Amniotic stem cell (primary cell): ENCODE measurements at places on chromosomes 1 and 21.

- DNase-seq = no peak
These were observed 27.5 kb downstream of the DMBX1 start for GRCh38 chr1:46517010-46517600.

DNA sequence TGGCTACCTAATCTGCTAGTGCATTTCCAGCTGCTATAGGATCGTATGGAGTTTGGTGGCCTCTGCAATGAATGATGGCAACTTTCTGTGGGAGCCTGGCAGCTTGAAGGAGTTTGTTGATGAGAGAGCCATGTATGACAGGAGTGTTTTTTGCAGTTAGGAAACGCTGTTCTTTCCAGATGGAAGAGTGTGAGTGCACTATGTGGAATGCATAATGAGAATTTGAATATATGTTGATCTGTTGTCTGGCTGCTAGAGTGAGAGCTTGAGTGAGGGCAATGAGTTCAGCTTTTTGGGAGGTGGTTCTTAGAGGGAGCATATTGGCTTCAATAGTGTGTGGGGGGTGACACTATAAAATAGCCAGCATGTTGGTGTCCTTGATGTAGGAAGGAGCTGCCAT, 51.0 kb upstream of the APOBEC4 start:
- no peak for DNase-seq

- DNase-seq = no peak
These were observed at the start of gene CHRNB2 for GRCh38 chr1:154567386-154568156. Gene CHRNB2 (plus strand): TSS chr1:154567778. CDS start chr1:154568045, 267 bp downstream.

- DNase-seq = no peak
These were observed 102.0 kb upstream of the BRINP3 start for GRCh38 chr1:190579552-190580193.

DNA sequence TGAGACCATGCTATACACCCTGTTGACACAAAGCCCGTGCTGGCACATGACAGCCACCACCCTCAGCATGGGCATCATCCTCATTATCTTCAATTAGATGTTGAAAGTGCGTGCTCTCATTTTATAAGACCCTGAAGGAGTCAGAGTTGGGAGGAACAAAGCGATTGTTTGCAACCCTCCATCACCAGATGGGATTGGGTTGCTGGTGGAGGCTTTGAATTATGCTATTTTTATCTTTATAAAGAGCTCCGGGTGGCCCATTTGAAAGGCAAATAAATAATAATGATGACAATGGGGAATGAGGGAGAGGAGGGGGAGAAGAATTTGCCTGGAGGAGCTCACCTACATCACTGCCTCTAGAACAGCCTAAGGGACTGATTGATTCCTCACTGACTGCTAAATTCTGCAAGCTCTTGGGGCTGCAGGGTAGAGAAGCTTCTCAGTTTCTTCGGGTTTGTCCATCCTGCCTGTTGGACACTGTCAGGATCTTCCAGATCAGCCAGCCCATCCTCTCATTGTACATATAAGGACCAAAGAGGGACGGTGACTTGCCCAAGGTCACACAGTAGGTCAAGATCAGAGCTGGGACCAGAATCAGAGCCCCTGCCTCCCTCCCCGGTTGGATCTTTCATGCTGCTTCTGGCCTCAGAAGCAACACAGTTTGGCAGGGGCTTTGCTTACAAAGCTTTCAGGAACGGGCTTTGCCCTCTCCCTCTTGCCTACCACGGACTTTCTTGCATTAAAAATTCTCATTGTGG, 130.9 kb upstream of the ZBTB40 start:
- no peak for DNase-seq
